Kidney (tissue), 22 donors: ENCODE measurements at places on chromosomes 4 and X.

DNA sequence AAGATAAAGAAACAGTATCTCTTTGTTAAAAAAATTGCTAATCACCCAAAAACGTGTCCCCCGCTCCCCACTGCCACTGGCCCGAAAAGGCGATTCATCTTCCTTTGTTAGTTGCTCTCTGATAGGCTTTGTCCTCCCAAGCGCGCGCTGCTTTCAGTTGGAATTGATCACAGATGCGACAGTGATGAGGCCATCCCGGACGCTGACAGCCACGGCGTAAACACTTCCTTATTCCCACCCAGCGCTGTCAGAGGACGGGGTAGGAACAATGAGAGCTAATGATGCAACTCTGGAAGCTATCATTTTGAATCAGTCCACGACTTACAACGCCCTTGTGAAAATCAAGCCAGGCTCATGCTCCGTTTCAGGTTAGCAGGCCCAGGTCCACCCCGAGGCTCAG lies 21.4 kb downstream of the SOD3 start:
- DNase-seq: no peak

- no peak for DNase-seq
Measured at GRCh38 chrX:80423744-80424143, 3.5 kb downstream of the TENT5D start.

DNA sequence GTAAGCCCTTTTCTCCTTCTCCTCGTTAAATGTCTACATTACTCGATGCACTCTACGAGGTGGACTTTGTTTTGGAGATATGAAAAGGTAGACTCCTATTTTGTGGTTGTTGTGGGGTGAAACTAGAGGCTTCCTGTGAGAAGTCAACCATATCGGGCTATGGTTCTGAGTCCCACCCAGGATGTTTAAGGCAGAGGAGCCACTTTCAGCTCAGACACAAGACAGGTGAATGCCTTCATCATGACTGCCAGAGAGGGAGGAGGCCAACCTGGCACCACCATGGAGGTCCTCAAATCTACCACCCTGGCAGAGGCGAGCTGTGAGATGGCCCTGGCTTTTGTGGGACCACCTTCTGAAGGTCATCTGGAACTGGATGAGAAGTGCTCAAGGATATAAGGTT lies 154.4 kb upstream of the KLF3 start:
- DNase-seq: no peak

GRCh38 chr4:87241336-87241735 lies 20.9 kb upstream of the KLHL8 start:
- no peak for DNase-seq

GRCh38 chr4:110654254-110654635 lies 31.4 kb upstream of the PITX2 start:
- DNase-seq: no peak

GRCh38 chr4:42148425-42148824 lies 4.0 kb downstream of the BEND4 start:
- DNase-seq: no peak

DNA sequence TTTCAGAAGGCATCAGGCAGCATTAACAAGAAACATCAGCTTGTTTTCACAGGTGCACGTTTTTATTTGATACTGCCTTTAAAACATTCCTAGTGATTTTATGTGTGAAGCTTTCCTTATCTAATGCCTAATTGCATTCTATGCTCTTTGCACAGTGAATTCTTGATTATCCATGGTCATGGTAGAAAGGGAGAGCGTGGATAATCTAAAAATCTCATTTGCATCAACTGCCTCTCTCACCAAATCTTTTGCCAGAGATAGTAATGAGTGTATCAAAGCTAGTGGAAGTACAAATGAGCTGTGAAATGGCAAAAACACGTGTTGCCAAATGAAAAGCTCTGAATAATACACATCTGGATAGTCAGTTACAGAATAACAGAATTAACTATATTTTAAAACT lies 170.5 kb downstream of the NAA11 start:
- no peak for DNase-seq
